ENCODE measurements at places on chromosomes 4 and X.

DNA sequence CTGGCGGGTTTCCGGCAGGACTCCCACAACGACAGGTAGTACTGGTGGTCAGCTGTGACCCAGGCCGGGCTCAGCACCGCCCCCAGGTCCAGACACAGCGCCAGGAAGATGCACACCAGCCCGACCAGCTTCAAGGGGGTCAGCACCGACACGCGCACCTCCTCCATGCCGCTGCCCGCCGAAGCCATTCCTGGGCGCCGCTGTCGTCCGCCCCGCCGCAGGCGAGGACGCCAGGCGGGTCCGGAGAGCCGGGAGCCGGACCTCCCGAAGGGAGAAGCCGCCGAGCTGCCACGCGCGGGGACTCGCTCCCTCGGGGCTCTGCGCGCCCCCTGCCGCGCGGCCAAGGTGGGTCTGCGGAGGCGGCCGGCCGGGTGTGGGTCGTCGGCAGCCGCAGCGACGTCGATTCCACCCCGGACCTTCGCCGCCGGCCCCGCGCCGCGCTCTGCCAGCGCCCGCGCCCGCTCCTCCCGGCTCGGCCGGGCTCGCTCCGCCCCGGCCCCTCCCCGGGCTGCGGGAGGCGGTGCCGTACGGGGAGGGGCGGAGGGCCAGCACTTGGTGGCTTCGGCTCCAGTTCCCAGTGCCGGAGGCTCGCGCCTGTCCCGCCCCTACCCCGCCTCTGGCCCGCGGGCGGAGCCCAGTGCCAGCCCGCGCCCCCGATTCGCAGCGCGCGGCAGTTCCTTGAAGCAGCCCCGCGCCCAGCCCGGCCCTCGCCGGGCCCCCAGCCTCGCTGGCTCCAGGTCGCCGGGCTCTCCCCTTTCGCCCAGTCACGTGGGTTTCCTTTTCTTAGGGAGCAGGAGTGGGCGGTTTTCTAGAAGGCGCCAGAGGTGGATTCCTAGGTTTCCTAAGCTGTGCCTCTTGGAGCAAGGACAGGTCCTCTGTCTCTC lies at the start of gene TMEM47:
TSS of gene TMEM47 (minus strand) at position 444 of the 884 bp plus-strand sequence. CDS start at position 188, 256 bp downstream.
- peak; percentile 95 for DNase-seq

- peak; percentile 80 for DNase-seq
Observed at GRCh38 chrX:153662266-153662665, 11.3 kb downstream of the PNCK start.

- no peak for DNase-seq
Observed at GRCh38 chr4:23234716-23235115, 542.0 kb downstream of the GBA3 start.

DNA sequence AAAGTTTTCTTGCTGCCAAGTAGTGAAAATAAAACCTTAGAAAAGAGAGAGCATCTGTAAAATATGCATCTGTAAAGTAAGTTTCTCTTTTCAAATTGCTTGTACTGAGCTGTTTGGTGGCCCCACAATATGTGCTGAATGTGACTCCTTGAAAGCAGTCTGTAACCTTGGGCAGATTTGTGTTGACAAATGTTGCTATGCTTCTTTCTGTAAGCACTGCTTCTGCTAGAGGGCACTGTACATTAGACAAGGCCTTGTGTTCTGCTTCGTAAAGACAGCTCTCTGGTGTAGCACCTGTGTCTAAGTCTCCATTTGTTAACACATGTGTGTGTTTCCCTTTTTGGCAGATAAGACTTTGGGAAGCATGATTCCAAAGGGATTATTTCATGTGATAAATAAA lies 56.6 kb upstream of the NRK start:
- DNase-seq = no peak

DNA sequence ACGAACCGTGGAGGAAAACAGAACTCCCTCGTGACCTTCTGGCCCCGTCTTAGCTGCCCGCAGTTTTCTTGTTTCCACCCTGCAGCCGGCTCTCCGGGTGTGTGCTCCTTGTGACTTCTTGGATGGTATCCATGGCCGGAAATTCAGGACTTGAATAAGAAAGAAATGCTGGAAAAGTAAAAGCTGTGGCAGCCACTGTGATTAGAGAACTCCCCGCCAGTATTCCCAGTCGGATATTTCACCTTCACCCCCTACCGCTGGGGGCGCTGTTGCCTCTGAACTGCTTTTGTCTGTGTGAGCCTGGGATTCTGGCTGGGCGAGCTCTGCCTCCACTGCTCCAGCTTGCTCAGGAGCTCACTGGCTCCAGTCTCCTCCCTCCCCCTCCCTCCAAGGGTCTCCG lies 41.5 kb upstream of the CYP4V2 start:
- DNase-seq = peak; percentile 89

DNA sequence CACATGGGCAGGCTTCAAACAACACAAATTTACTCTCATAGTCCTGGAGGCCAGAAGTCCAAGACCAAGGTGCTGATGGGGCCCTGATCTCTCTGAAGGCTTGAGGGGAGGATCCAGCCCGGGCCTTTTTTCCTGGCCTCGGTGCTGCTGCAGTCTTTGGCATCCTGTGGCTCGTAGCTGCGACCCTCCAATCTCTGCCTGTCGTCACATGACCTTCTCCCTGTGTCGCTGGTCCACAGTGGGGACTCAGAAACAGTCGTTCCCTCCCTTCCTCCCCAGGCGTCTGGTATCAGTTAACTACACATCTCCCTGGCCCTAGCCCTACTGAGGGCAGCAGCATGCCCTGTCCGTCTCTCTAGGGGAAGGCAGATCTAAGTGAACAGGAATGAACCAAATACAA lies 19.1 kb upstream of the MSX1 start:
- DNase-seq = peak; percentile 59

GRCh38 chrX:21479695-21480270 lies 105.6 kb downstream of the CNKSR2 start:
- peak; percentile 51 for DNase-seq

- DNase-seq = no peak
Observed at GRCh38 chr4:26235500-26235899, 85.3 kb upstream of the RBPJ start.

DNA sequence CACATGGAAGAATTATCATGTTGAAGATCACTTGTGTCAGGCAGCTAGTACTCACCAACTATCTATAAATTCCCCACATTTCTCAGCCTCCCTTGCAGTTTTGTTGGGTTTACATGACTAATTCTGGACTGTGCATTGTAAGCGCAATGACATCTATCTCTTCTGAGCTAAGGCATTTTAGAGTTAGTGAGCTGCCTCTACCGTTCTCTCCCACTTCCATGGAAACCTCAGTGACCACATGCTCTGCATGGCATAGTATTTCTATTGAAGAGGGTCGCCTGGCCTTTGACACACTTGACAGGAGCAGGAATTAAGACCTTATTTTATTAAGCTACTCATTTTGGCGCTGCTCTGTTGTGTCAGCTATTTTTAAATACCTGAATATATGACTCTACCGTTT lies 67.5 kb upstream of the NPY2R start:
- DNase-seq = no peak

- DNase-seq = no peak
Observed at GRCh38 chr4:148053298-148054003, 321.6 kb downstream of the ARHGAP10 start.

DNA sequence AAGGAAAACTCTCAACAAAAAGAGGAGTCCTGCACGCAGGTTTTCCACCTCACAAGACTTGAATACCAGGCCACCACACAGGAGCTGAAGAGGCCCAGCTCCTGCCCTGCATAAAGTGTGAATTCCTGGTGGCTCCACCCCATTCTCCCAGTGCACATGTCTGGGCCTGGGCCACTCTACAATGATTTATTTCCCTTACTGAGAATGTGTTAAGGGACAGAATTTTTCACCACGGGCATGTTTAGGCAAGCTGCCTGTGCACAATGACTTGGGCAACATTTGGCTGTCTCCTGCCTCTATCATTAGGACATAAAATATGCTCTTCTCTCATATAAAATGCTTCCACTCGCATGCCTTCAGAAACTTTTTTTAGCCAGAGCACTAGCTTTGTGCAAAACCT lies 197.1 kb downstream of the SLC7A11 start:
- DNase-seq = no peak

- no peak for DNase-seq
Observed at GRCh38 chr4:123937581-123937980, 541.0 kb downstream of the SPRY1 start.

DNA sequence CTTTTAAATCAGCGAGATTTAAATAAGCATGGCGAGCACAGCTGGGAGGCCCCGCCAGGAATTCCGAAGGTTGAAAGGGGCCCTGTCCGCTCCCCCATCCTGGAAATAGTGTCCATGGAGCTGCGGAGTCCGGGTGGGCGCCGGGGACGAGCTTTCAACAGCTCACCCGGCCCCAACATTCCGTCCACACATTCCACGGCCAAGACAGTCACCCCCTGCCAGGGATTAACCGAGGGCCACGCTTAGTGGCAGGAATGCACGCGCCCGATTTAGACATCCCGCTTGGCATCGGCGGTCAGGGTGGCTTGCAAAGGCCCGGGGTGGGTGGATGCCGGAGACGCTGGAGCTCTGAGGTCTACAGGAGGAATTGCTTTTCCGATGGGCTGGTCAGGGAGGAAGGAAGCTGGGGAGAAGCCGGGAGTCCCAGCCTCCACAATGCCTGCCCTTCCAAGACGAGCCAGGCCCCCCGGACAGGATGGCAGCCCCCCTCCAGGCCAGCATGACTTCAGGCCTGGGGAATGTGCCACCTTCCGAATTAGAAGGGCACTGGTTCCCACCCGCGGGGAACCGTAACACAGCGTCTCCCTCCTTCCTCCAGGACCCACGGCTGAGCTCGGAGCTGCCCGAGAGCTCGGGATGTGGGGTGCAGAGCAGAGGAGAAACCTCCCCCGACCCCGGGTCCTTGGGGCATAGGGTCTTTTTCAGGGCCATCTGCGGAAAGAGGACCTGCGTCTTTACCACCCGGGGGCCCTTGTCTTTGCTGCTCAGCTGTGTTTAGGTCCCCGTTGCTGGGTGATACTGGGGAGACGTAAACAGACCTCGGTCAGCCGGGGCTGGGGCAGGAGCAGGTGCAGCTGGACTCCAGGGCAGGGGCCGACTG lies 26.9 kb upstream of the PPP2R3B start:
- peak; percentile 79 for DNase-seq

DNA sequence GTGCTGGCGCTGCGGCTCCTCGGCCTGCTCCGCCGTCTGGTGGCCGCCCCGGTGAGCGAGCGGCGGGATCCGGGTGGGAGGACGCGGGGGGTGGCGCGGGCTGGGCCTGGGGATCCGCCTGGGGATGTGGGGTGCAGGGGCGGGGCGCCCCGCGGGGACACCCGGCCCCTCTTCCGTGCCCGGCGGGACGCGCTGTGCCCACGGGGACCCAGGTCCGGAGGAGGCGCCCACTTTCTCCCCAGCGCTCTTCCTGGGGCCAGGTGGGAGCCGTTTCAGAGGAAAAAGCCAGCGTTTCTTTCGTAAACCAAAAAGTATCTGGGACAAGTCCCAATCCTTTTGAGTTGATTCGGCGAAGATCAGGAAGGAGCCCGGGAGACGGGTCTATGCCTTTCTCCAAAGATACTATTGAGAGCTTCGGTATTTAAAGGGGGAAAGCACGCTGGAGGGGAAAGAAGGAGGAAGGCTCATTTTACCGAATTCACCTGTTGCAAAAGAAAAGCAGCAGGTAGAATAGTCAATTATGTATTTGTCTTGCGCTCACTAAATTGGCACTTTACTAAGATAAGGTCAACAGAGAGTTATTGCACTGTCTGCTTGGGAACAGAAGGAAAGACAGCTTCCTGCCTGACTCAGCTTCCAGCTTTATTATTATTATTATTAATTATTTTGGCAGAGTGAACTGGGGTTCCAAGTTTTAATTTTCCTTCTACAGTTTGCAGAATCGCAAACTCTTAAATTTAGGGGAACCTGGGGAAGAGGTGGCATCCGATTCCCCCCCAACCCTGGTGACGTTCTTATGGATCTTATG lies 81.5 kb upstream of the CD99 start:
- DNase-seq = no peak

- DNase-seq = no peak
Observed at GRCh38 chrX:28158019-28158777, 176.9 kb upstream of the DCAF8L1 start.

DNA sequence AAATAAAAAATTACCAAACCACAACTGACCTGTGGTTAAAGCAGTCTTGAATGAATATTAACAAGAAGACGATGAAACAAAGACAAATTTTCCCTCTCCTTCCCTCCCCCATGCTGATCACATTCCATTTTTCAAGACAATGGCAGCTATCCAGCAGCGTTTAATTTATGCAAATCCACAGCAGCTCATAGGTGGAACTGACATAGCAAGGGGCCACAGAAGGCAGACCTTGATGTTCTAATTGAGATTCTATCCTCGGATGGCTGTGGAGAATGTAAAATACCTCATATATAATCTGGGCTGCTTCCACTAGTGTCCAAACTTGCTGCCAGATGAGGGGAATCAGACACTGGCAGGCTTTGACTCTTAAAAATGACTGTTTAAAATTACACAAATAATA lies 211.5 kb downstream of the CHRDL1 start:
- no peak for DNase-seq

- DNase-seq = no peak
Observed at GRCh38 chrX:150828785-150829184, 69.7 kb downstream of the CD99L2 start.

DNA sequence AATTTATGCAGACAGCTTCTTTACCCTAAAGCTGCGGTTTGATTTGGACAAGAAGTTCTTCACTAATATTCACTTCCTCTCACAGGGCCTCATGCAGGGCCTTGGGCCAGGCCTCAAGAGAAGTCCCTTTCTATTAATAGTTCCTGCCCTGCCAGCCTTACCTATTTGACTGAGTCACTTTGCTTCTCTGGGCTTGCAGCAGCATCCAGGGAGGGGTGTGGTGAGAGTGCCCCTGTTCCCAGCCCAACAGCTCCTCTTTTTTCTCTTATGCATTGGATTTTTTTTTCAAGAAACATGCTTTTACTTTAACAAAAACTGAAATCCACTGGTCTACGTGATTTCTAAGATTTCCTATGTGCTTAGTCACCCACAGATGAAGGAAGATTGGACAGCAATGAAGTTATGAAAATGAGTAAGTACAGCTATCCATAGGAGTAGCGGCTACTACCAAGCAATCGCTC lies 26.7 kb downstream of the FAM156B start:
- DNase-seq = peak; percentile 47

DNA sequence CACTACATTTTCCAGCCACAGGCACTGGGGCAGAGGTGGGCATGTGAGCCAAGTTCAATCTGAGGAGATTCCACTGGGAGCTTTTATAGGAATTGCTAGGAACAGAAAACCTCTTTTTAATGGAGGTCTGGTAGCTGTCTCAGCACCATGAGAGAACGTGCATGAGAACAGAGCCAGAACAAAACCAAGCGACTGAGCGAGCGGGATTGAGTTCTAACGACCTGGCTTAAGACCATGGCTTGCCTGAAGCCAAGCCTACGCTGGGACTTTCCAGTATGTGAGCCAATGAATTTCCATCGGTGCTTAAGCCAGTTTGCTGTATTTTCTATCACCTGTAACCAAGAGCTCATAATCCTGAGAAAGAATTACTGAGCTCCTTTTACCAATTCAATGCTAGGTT lies 183.7 kb downstream of the NR3C2 start:
- no peak for DNase-seq

DNA sequence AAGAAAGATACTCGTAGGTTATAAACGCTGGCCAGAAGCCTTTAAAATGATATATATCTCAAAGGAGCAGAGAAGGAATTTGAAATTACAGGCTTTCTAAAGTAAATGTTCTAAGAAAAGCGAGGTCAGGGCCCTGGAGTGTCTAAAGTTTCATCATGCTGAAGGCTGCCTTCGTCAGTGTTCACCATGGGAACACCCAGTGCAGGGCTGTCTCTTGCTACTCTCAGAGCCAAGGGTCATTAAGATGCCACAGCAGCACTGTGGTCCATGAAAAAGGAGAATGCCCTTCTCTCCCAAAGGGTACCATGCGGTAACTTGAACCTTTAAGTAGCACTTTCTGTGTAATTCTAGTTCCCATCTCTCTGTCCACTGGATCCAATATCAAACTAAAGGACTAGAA lies 174.5 kb upstream of the NWD2 start:
- no peak for DNase-seq
